ENCODE measurements at places on chromosomes 6 and 20. TPM values are rescaled to one million over a fixed set of nuclear protein-coding genes. Genes with fewer than 3 reads are reported as not detected.

DNA sequence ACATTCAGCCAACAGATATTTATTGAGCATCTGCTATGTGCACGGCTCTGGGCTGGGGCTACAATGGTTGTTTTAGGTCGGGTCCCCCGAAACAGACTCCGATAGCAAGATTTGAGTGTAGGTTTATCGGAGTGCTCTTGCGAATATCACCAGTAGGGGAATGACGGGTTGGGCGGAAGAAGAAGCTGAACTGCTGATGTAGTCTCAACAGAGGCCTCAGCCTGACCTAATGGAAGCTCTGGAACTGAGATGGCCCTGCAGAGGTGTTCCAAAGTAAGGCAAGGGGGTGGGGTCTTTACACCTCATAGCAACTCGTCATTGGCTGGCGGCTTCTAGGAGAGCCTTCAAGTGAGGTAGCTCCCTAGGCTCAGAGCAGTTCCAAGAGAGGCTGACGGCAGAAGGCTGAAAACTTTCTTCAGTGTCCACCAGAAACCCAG lies 1.1 kb downstream of the L3MBTL1 start:
- no peak for DNase-seq

DNA sequence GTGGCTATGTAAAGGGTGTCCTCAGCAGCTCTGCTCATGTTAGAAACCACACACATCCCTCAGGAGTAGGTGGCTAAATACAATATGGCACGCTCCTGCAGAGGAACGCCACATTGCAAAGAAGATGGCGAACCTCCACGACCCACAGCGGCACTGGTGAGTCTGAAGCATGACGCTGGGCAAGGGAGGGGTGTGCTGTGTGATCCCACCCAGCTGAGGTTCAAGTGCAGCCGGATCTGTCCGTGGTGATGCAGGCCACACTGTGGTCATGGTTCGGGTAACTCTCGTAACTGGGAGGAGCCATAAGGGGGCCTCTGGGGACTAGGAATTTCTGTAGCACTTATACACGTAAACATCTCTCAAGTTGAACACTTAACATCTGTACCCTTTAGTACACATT lies 23.4 kb upstream of the APMAP start:
- DNase-seq, result peak; percentile 50

SLC17A2 gene
- total RNA-seq, result not detected

- DNase-seq, result no peak
These were observed 34.9 kb upstream of the DST start for GRCh38 chr6:56677559-56677958.

DNA sequence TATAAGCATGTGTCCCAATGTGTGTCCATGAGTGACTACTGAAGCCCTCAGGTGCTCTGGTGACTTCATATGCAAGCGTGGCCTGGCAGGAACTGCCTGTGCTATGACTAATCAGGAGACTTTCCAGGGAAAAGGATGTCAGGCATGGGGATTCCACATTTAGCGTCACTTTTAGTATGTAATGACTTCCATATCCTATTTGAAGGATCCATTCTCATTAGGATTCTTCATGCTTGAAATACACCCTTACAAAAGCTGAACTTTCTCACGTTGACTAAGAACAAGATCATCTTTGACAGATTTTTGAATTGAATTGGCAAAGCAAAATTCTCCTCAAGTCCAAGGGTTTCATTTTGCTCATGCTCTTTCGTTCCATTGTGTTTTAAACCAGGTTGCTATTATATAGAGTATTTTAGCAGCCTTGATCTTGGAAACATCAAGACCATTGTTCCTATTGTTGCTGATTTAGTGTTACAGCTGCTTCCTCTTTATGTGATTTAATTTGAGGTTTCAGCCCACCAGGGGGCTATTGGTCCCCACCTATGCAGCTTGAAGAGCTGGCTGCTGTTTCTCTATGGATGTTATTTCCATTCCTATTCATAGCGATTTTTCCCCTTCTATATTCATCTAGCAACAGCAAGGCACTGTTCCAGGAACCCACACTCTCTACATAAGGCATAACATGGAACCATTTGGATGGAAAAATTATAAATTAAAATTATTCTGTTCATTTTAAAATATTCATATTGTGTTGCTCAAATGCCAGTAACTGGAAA lies 418.6 kb downstream of the CDKAL1 start:
- DNase-seq, result no peak
